ENCODE measurements at places on chromosomes 1 and 21.

GRCh38 chr1:231605149-231606100 is 21.2 kb upstream of the DISC1 start:
- no peak for DNase-seq

DNA sequence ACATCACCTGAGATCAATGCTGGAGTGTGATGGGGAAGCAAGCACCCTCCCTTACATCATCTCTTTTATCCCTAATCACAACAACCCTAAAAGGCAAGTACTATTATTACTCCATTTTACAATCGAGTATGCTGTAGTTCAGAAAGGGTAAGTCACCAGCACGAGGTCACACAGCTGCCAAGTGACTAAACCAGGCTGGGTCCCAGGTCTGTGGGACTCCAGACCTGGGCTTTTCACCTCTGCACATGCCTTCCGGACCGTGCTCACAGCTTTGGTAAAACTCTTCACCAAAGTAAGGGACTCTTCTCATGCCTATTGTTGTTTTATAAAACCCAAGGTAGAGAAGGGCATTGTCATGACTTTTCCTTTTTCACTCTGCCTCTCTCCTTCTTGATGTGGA is 130.9 kb downstream of the DMRTB1 start:
- DNase-seq = no peak

DNA sequence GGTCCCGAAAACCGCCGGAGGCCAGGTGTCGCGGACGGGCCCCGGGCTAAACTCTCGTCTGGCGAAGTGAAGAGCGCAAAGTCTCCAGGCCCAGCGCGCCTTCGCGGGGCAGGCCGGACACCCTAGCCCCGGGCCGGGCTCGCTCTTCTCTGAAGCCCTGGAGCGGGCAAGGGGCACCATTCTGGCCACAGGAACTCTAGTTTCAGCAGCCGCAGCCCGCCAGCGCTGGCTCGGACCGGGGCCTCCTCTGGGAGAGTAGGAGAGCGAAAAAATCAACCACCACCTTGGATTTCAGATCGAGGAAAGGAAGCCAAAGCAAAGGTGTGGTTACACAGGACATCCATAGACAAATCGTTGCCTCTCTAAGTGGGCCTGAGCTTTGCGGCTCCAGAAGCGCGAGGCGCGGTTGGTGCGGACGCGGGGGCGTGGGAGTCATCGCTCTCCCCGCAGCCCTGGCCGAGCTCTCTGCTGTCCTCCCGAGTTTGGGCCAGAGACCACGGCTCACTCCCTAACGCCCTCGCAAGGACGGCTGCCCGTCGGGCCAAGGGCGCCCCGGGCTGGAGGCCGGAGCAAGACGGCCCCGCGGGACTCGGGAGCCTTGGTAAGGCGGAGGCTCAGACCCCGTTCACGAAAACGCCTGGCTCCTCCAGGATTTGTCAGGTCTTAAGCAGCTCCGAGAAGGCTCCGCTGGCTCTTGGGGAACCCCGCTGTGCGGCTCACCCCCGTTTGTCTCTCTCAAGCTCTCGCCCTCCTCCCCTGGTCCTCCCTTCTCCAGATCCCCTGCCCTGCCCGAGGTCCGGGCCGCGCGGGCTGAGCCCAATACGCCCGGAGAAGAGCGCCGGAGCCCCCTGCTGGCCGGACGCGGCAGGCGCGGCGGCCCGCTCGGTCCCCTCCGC is 132.9 kb upstream of the DPYD start:
- no peak for DNase-seq

DNA sequence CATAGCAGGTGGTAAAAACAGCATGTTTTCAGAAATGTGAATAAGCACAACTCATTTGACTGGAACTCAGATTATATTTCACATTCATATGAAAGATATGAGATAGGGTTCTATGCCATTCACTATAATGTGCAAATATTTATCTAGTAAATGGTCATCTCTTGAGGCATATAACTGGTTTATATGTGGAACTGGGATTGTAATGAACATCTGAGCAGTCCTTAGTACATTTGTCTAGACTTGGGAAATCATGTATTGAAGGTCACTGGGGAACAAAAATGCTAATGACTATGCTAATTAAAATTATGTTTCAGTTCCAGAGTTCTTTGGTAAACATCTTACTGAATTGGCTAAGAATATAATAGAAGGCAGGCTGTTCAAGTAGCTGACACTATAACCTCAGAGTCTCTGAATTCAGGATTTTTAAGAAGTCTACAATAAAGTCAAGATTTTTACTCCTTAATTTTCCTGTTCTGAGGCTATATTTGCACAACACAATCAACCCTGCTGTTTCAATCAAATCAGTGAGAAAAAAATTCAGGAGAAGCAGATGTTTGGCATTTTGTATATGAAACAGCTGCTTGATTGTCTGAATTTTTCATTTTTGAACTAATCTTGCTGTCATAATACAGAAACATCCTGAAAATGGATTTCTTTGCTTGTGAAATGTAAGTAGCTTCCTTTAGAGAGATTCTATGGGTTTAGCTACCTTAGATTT is 244.8 kb upstream of the RGS18 start:
- no peak for DNase-seq

- no peak for DNase-seq
Measured at GRCh38 chr1:7248549-7249199, 463.4 kb downstream of the CAMTA1 start.

DNA sequence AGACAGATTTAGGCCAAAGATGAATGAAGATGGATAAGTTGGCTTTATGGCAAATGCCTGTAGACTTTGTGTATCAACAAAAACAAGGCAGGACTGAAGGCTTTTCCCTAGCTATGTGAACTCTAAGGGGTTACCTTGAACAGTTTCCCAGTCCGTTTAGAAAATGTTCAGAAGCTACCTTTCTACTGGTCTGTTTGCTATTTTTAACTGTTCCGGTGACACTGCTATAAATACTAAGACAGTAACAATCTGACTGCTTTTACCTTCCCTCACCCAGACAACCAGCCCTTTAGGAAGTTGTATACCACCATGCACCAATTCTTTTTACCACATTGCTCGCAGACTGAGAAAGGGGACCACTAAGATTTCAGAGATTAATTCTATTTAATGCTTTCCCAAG is 102.2 kb downstream of the PHTF1 start:
- DNase-seq = no peak

GRCh38 chr1:172810480-172811175 is 151.7 kb downstream of the FASLG start:
- no peak for DNase-seq

- DNase-seq = no peak
Measured at GRCh38 chr1:206839857-206840256, 25.6 kb upstream of the IL20 start.
